ENCODE measurements at places on chromosomes 12 and 14.

DNA sequence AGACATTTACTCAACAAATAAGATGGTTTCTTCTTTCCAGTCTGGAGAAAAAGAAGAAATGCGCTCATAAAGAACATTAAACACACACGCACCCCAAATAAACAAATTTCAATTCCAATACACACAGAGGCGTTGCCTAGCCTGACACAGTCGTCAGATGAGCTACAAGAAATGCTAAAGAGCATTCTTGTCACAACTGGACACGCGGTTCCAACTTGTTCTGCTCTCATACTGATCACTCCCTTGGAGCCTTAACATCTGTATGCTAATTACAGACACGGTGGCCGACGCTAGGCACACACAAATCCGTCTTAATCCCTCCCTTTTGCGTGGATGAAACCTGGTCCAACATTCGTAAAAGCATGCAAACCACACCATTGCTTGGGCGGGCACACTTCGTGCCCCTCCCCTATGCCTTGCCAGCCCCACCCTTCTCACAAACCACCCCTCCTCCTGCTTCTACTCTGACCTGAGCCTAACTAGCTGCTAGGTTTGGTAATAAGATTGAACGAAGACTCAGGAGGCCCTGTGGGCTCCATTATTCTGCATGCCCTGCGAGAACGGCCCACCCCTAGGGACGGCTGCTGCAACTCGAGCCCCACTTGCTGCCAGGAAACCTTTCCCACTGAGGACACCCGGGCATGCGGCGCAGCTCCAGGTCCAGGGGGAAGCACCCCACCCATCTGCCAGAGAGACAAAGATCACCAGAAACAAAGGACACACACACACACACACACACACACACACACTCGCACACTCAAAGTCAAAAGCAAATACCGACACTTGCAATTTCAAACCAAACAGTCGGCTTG is 1.2 kb downstream of the KCNK10 start:
- no peak for DNase-seq

DNA sequence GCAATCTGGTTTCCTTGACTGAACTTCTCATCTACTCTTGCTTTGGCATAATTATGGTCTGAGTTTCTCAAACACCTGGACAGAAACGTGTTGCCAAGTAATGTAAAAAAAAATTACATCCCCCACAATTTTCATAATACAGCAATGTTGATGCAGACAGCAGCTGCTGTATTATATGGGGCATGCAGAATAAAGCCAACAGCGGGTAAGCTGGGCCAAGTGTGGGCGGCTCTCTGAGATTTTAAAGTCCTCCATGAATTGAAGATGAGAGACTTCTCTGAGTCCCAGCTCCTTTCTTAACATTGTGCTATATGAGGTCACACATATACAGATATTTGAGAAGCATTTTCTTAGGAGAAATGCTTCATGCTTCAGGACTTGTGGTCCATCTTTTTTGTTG is 881.2 kb downstream of the GALC start:
- no peak for DNase-seq

DNA sequence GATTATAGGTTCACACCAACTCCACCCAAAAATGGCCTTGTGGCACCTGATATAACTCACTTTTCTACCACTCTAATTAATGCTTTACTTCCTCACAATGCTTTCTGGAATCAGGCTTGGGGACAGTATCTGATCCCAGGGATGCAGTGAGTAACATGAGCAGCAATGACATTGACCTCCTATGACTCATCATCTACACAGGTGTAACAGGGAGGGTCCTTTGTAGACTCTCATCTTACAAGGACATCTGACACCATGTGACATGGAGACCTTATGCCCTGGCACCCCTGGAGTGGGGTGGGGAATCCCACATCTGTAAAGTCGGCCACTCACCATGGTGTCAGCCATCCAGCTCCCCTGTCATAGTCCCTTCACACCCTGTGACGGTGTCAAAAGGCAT is 586.4 kb downstream of the MED13L start:
- no peak for DNase-seq

DNA sequence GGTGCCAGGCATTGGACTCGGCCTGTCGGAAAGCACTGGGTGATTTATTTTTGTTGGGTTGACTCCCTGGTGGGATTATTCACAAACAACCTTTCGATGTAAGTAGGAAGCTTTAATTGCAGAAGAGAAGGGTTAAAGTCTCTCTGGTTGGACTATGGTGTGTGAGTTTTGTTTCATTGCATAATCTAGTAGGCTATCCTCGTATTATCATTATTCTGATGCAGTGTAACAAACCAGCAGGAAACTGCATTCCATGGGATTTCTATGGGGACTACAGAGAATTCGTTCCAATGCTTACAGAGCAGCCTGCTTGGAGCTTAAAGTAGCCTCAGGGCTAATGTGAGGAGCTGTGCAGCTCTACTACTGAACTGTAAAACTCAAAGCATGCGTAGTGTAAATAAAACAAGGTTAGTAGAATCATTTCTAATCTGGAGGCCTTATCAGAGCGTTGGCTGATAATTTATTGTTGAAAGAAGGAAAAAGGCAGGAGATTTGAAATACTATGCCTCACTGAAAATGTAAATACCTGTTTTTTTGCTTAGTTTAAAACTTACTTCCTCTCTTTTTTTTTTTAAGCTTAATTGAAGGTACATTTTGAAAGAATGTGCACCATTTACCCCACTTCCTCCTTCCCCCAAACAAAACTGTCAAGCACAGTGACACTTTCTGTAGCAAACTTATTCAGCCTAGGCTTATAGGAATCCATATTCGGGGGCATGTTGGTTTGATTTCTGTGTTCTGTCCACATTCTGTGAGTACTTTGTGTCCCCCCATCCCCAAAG is 226.7 kb downstream of the NPAS3 start:
- DNase-seq: peak; percentile 19

DNA sequence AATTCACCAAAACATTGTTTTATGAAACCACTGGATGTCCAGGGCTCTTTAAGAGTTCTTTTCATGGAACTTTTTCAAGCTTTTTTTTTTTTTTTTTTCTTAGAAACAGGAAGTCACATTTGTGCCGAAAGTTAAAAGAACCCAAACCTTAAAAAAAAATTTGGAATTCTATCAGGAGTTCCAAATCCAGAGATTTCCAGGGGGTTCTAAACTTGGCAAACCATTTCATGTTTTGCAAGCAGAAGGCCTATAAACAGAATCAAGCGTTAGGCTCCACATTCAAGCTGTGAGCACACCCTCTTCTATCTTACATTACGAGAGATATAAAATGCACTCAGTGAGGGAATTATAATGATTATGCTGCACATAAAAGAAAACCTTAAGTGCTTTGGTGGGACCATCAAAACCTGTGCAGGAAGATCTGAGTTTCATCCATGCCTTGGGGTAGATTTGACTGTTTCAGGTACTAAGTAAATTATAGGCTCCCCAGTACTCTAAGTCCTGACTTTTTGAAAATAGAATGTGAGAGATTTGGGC is 154.8 kb upstream of the FAR2 start:
- no peak for DNase-seq

DNA sequence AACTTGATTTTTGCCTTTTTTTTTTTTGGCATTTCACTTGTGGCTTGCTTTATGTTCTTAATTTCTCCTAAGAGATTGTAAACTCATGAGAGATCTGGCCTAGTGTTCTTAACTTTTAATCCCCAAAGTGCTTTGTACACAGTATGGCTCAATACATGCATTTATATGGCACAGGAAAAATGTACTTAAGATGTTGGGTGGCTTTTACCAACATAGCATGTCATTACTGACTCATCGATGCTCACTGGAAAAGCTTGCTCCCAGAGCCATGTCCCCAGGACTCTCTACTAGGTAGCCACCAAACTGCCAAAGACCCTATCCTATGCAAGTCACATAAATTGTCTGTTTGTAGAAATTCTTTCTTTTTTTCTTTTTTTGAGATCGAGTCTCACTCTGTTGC is 13.1 kb upstream of the SMCO3 start:
- DNase-seq: no peak
